ENCODE measurements at places on chromosomes 5 and 9.

- DNase-seq: no peak
Measured at GRCh38 chr5:113029614-113030013, 53.0 kb downstream of the DCP2 start.

GRCh38 chr9:108158236-108158995 lies 668.8 kb upstream of the KLF4 start:
- no peak for DNase-seq

- no peak for DNase-seq
Measured at GRCh38 chr5:133371371-133372155, 240.8 kb downstream of the FSTL4 start.

GRCh38 chr5:84724683-84725082 lies 340.0 kb upstream of the EDIL3 start:
- DNase-seq: no peak

GRCh38 chr5:119017994-119018393 lies 29.6 kb upstream of the DTWD2 start:
- DNase-seq: no peak

DNA sequence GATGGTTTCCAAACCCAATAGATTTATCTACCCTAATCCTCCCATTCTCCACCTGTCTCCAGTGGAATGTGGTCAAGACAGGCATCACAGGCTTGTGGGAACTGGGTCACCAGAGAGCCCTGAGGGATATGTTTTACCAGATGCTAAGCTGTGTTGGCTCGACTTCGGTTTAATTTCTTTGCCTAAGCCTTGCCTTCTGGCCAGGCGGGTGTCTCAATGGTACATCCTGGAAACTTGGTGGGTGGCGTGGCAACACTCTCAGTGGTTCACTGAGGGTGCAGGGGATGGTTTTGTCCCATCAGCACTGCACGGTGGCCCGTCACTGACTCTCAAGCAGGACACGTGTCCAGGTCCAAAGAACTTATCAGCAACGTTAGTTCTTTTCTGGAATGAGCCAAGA lies 192.2 kb downstream of the TENT4A start:
- no peak for DNase-seq

DNA sequence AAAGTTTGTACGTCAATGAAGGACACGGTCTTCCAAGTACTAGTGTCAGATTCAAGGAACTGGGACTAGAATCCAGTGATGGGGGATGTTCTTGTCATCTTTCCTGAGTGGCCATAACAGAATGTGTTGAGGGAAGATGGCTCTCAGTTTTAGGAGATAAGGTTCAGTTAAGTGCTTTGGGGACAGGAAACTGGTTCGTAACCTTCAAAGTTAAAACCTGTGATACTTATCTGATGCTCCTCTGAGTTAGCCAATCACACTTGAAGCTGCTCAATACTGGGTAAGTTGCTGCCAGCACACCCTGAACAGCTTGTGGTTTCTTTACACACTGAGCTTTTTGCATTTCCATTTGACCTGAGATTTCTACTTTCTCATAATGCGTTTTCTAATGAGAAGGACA lies 64.4 kb downstream of the PIK3R1 start:
- no peak for DNase-seq
